Epithelial cell of proximal tubule (primary cell): ENCODE measurements at places on chromosomes 2 and 18.

GRCh38 chr18:11548916-11549551, 60.4 kb upstream of the SLC35G4 start:
- no peak for DNase-seq

DNA sequence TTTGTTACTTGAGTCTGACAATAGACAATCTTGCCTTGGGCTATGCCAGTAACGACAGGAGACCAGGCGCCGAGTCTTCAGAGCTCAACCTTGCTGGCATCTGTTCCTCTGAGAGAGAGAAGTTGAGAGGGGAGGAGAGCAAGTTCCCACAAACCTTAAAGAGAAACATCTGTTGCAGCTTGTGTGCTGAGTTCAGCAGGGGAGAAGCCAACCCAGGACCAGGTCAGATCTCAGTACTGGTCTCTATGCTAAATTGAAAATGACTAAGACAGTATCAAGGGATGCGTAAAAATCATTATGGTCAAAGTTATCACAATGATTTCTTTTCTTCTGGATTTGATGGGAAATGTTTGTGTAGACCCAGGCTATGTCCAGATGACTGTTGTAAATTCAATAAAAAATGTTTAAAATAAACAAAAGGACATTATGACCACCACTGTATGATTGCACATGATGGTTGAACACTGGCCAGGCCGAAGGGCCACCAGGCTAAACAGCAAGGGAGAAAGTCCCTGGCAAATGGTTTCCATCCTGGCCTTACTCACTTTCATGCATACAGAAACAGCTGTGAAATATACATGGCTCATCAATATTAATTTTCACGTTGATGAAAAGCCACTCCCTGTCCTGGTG, 100.3 kb upstream of the PMAIP1 start:
- no peak for DNase-seq

- no peak for DNase-seq
Observed at GRCh38 chr2:86661333-86661732, 37.7 kb upstream of the RNF103 start.

DNA sequence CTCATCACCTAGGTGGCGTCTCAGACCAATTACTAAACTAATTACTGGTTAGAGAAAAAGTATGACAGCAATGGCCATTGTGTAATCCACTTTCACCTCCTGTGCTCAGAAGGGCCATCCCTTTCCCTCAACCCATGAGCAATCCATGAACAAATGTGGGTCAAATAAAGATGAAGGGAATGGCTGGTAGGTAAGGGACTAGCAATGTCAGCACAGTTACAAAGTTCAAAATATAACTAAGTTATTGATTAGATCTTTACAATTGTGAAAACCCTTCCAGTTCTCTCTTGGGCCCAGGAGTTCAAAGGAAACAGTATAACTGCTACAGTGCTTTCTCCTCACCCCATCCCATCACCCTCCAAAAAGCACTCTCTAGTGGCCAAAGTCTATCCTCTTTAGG, 98.3 kb downstream of the DTNA start:
- DNase-seq, result no peak

GRCh38 chr2:120619579-120619978, 116.1 kb upstream of the GLI2 start:
- DNase-seq, result no peak

DNA sequence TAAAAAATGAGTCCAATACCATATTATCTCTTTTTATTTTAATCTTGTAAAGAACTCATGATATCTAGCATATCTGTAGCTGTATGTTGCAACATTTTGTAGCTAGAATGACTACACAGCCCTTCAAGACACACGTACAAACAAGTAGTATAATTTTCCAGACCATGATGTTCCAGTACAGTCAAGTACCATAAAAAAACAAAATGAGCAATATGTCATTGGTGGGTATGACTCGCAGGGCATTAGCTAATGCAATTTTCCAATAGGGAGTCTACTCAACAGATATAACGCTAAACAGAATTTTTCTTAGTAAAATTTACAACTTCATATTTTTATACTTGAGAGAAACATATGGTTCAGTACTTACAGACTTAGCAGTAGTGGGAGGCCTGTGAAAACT, 53.6 kb upstream of the UGP2 start:
- DNase-seq, result no peak

DNA sequence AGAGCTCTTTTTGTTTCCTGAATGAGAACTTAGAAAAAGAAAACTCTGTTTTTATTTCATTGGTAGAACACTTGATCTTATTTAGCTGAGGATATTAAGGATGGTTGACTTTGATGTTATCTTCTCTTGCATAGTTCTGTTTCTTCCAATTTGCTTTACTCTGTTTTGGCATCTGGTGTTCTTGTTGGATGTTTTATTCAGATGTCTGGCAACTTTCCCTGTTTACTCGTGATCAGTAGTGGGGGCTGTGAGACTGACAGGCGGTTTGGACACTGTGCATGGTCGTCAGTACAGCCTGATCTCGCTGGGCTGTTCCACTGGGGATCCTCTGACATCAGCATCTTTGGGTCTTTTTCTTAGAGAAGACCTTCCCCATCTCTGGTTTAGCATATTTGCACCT, 100.1 kb downstream of the TSN start:
- DNase-seq, result no peak

DNA sequence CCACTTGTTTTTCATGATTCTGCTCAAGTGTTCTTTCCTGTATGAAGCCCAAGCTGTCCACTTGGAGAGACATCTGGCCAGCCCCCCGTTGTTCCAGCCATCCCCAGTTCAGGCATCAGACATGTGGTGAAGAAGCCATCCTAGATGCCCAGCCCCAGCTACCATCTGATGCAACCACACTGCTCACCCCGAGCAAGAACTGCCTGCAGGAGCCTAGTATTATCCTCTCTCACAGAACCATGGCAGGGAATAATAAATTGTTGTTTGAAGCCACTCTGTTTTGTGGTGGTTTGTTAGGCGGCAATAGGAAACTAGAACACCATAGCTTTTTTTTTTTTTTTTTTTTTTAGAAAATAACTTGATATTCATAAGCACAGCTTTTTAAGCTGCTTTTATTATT, 19.5 kb upstream of the DARS1 start:
- DNase-seq, result no peak

DNA sequence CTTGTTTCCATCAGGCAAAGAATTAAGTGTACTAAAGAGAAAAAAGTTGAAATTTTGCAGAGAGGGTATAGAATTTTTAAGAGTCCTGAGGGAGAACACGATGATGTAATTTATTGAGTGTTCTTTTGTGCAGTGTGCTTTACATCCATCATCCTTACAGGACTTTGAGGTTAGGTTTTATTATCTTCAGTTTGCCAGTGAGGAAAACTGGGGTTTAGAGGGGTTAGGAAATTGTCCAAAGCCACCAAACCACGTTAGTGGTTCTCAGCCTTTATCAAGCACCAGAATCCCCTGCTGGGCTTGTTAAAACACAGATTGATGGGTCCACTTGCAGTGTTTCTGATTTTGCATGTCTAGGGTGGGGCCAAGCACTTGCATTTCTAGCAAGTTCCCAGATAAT, 277.5 kb downstream of the KCNS3 start:
- no peak for DNase-seq

GRCh38 chr2:199572571-199572970, 114.8 kb upstream of the SATB2 start:
- DNase-seq, result no peak

DNA sequence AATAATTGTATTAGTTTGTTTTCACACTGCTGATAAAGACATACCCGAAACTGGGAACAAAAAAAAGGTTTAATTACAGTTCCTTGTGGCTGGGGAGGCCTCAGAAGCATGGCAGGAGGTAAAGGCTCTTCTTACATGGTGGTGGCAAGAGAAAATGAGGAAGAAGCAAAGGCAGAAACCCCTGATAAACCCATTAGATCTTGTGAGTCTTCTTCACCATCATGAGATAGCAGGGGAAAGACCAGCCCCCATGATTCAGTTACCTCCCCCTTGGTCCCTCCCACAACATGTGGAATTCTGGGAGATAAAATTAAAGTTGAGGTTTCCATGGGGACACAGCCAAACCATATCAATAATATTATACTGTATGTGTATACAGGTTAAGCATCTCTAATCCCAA, 73.3 kb upstream of the CABLES1 start:
- no peak for DNase-seq

DNA sequence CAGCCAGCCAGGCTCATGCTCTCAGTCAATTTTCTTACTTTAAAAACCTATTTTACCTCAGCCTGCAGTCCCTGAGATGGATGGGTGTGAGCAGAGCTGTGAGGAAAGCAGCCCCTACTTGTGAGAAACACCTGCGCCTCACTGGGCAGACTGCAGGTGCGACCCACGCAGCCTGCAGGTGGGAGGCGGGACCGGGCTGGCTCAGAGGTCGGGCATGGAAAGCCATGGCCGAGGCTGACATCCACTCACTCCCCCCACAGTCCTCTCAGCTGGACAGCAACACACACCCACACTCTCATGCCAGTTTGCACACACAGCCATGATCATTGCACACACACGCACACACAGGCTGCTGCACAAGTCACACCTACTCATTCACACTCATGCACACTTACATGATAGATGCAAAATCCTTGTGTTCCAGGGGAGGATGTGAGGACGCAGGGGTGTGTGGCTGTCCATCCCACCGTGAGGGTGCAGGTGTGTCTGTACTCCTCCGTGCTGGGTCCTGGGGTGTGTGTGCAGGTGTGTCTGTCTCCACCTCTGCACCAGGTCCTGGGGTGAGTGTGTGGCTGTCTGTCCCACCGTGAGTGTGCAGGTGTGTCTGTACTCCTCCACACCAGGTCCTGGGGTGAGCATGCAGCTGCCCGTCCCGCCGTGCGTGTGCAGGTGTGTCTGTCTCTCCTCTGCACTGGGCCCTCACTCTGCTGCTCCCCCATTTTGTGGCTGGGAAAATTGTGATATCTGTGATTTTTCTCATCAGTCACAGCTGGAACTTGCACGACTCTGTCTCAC, 166.5 kb downstream of the RTP5 start:
- DNase-seq, result no peak

DNA sequence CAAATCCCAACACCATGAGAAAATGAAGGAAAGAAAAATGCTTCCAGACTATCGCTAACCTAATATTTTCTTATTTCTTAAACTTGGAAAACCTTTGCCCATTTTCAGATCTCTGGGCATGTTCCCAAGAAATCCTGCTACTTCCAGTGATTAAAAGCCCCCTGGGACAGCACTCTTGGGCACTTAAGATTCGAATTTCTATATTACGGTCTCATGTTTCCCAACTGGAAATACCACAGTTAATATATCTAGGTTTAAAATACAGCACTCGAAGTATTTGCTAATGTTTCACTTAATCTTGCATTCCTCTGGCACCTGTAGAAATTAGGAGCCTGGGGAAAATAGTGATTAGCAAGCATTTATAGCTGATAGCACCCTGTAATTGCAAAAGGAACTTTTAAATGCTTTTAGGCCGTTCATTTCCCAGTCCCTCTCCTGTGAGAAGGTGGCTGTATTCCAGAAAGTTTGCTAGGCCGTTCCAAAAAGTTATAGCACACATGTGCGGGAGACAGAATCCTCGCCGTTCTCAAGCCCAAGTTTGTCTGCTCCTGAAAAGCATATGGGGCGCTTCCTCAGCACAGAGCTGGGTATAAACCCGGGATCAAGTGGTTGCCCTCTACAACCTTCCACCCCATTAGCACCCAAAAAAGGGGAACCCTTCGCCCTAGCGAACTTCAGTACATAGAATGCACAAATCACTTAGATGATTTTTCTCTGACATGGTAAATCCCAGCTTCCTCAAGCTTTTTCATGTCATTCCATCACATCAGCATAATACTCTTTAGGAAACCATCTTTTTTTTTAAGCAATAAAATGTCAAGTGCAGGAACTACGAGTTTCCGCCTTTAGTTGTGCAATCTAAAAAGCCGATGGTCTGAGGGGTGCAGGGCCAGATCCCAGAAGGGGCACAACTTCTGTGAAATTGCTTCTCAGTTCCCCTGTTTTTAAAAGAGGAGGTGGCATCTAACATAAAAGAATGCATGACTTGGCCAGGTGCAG, 60.6 kb downstream of the DIPK1C start:
- no peak for DNase-seq

GRCh38 chr18:48376406-48376805, 32.8 kb downstream of the ZBTB7C start:
- DNase-seq, result no peak

- no peak for DNase-seq
Observed at GRCh38 chr18:63085611-63086010, 234.0 kb downstream of the BCL2 start.
